Stimulated activated CD8-positive, alpha-beta memory T cell treated with anti-CD3 and anti-CD28 coated beads, Interleukin-15, amount 100 ng/mL, for 24 hours (primary cell): ENCODE measurements at places on chromosomes 16 and 17.

GRCh38 chr16:88468275-88469129 is 15.4 kb downstream of the ZFPM1 start:
- no peak for DNase-seq

DNA sequence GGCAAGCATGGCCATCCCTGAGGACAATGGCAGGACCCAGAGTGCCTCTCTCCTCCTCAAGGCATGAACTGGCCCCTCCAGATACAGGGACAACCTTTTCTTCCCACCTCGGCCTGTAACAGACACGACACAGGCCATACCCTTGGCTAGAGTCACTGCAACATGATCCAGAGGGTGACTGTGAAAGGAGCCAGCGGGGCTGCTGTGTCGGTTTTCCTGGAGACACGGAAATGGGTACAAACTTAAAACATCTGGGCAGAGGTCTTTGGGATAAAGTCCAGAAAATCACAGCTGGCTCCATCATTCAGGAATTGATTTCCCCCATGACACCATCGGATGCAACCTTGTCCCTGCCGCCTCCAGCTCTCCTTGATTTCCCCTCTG is 5.3 kb downstream of the CEP295NL start:
- DNase-seq = no peak

- no peak for DNase-seq
Measured at GRCh38 chr17:282000-282911, 70.4 kb downstream of the RPH3AL start.

- no peak for DNase-seq
Measured at GRCh38 chr16:12703935-12704334, 99.8 kb downstream of the CPPED1 start.

GRCh38 chr16:83887080-83887479 is 11.8 kb upstream of the MLYCD start:
- no peak for DNase-seq

DNA sequence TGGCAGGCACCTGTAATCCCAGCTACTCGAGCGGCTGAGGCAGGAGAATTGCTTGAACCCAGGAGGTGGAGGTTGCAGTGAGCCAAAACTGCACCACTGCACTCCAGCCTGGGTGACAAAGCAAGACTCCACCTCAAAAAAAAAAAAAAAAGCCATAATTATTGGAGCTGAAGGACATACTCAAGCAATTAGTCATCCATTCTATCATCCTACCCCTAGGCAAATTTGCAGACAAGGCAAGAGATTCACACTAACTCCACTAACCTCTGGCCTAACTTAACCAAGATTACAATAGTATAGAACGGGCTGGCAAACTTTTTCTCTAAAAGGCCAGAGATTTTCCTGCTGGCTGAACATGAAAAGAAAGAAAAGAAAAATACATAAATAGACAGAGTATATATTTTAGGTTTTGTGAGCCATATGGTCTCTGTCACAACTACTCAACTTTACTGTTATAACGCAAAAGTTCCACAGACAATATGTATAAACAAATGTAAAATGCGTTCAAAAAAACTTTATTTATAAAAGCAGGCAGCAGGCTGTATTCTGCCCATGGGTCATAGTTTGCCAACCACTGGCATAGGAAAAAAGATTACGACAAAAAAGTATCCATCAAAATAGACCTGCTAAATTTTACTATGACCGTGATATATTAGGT is 29.7 kb downstream of the BRIP1 start:
- no peak for DNase-seq

GRCh38 chr17:45380991-45381390 is 51.7 kb downstream of the ARHGAP27 start:
- DNase-seq = no peak

DNA sequence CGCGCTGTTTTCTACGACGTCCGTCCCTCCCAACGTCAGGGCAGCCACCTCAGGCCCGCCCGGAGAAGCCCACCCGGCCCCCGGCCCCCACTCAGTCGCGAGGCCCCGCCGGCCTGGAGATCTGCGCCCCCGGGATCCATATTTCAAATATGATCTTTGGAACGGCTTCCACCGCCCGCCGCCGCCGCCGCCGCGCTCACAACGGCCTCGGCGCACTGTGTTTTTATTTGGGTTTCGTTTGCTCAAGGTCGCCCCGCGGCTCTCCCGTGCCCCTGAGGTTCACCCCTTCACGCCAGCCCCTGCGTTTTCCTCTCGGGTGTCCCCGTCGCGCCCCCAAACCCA is 4.2 kb upstream of the CBX4 start:
- DNase-seq = no peak

DNA sequence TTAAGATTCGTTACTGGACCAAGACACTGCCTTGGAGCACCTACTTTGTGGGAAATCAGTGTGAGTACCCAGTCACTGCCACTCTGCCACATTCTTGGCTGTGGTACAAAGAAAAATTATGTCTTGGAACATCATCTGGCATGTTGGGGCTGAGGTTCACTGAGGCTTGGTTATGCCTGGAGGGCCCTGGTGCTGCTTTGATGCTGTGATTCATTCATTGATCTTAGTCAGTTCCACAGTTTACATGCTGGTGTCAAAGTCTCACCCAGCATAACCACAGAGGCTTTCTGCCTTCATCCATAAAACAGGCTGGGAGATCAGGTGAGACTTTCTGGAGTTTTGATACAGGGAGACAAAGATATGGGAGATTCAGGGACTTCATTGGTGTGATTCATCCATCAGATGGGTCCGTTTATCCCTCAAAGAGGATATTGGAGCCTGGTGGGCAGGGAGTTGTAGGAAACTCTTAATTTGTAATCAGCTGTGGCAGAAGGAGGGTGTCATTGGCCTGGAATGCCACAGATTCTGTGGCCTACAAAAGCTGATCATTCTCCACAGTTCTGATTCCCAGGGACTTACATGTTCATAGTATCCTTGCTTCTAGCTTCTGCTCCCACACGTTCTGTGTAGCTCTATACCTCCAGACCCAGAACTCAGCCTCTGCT is 322.5 kb downstream of the PMP22 start:
- DNase-seq = no peak

DNA sequence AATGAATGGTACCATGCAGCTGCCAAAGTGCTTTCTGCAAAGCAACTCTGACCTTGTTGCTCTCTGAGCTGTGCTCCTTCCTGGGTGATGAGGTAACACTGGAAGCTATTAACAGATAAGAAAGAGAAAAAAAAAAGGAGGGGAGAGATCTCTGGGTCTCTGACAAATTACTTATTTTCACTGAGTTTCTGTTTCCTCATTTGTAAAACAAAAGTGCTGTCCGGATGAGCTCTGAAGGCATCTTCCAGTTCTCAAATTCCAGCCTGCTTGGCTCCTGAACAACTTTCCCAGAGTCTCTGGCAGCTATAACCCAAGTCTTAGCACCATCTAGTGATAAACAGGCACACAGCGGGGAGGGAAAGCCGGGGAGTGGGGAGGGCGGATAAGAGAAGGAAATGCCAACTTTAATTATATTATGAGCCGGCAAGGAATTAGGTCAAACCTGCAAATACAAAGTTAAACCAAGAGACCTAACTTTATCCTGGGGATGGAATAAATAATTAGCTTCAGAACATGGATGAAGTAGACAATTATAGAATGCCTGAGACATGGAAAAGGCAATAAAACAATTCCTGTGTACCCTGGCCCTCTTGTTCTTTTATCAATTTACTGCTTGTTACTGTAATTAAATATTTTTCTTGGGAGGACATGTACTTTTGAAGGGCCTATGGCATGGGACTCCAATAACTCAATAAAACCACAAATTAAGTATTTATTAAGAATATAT is 61.3 kb upstream of the KIFC3 start:
- DNase-seq = no peak

- DNase-seq = no peak
Measured at GRCh38 chr16:50384500-50385135, 15.8 kb upstream of the BRD7 start.

DNA sequence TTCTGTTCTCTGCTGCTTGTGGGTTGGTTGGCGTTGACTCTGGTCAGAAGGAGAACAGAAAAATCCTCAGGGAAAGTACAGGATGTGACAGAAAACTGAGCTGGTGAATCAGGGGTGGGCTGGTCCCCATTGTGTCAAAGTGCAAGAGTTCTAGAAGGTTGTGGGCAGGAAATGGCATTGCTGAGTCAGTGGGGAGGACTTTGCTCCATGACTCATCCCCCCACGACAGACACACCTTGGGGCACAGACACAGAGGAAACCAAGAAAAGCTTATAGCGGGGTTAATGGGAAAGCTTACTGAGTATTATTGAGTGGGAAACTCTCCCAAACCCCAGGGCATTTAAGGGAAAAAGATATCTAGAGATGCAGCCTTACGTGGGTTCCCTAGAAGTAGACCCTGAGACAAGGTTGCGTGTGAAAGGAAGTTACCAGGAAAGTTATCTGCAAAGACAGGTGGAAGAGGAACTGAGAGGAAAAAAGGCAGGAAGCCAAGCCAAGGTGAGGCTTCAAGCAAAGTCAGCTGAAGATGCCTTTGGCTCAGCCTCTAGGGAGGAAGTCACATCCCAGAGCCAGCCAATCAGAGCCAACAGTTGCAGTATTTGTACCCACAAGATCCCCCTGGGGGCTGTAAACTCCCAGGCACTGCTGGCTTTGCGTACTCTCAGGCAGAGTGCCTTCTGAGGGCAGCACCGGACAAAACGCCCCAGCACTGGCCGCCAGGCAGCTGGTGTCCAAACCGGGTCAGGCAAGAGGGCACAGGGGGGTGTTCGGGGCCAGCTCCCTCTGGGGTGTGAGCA is 86.4 kb downstream of the FOXL1 start:
- no peak for DNase-seq

GRCh38 chr17:78496311-78496710 is 80.9 kb downstream of the DNAH17 start:
- DNase-seq = no peak

GRCh38 chr17:18129041-18129502 is 20.5 kb downstream of the MYO15A start:
- no peak for DNase-seq

GRCh38 chr16:10362077-10362863 is 23.6 kb upstream of the ATF7IP2 start:
- DNase-seq = no peak

- no peak for DNase-seq
Measured at GRCh38 chr17:49580055-49580721, 4.5 kb downstream of the NXPH3 start.

DNA sequence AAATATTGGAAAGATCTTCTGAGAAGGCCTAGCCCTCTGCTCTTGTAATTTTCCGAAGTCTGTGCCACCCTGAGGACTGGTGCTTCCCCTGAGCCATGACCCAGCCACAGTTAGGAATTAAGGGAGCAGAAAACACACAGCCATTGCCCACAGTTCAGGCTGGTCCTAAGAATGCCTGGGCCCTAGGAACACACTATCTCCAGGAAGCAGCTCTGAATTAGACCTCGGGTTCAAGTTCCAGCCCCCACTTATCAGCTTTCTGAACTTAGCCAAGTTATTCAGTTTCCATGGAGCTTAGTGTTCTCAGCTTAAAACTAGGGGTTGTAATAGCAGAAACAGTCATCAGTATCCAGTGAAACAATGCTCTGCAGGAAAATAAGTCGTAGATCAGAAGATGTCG is 56.0 kb downstream of the CDH13 start:
- no peak for DNase-seq

- no peak for DNase-seq
Measured at GRCh38 chr17:2695961-2696760, 15.4 kb downstream of the CLUH start.
